ENCODE measurements at places on chromosomes 11 and 22.

DNA sequence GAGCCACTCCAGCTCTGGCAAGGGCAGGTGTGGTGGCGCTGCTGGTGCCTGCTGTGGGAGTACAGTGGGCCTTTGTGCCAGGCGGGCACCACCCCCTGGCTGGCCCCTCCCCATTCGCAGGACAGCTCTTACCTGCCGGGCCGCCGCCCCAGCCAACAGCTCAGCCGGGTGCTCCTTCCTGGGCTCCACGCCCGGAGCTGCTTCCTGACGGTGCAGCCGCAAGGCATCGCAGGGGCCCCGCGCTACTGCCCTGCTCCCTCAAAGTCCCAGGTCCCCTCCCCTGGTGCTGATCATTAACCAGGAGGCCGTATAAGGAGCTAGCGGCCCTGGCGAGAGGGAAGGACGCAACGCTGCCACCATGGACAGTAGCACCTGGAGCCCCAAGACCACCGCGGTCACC is at the start of gene SLC5A1:
SLC5A1 (plus strand) TSS at position 338 of the 400 bp plus-strand sequence; CDS start at position 359, 21 bp downstream.
- no peak for DNase-seq

- no peak for DNase-seq
Observed at GRCh38 chr11:131530407-131530806, 160.0 kb downstream of the NTM start.

DNA sequence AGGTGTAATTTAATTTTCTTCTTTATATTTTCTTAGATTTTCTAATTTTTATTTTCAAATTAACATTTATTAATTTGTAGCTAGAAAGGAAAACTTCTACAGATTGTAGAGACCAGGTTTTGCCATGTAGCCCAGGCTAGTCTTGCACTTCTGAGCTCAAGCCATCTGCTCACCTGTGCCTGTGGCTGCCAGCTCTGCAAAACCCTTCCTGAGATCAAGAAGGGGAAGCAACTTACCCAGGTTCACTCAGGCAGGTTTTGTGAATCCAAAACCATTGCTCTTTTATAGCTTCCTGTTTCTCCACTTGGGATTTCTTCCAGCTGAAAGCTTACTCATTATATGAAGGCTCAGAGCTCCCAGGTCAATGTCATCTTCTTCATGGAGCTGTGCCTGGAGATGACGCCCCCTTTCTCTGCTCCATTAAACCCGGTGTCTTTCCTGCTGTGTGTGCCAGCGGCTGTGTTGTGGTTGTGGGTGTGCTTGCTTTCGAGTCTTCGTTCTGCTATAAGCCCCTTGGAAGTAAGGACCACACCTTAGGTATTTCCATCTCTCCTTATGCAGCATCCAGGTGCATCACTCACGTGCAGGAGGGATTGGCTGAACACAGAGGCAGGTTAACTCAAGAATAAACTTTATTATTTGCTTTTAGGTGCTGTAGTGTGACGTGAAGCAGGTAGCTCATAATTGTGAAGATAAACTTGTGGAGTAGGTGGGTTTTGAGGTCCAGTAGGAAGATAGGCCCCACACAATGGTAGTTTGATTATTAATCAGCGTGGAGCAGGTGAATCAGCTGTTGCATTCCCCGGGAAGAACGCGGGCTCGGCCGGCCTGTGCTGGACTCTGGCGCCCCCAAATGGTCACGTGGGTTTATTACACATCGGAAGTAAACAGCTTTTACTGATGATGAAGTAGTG is 42.2 kb upstream of the INCENP start:
- peak; percentile 73 for DNase-seq

DNA sequence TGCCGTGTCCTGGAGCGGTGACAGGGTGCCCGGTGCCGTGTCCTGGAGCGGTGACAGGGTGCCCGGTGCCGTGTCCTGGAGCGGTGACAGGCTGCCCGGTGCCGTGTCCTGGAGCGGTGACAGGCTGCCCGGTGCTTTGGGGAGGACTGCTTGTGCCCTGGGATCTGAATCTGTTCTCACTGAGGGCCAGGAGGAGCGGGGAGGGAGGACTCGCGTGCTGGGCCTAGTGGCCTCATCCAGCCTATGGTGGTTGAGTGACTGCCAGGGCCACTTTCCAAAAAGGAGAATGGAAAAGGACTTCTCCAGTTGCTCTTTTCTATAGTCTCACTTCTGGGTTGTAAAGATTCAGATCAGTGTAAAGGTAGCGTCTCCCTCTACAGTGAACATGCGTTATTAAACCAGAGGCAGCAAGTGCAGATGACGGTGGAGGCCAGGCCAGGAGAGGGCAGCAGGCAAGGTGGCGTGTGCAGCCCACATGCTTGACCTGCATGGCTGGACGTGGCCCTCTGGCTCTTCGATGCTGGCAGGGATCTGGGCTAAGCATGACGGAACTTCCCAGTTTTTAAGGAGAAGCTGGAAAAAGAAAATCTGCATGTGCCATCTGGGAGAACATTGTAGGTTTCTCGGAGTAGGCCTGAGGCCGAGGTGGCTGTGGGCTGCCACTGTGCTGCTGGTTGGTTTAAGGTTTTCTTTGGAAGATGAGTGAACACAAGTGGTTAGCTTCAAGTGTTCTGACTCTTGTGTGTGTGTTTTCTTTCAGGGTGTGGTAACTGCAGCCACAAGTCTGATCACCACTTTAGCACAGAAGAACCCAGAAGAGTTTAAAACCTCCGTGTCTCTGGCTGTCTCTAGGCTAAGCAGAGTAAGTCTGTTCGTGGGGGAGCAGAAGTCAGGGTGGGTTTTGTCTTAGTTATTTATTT is 55.0 kb downstream of the AP2A2 start:
- DNase-seq = no peak

DNA sequence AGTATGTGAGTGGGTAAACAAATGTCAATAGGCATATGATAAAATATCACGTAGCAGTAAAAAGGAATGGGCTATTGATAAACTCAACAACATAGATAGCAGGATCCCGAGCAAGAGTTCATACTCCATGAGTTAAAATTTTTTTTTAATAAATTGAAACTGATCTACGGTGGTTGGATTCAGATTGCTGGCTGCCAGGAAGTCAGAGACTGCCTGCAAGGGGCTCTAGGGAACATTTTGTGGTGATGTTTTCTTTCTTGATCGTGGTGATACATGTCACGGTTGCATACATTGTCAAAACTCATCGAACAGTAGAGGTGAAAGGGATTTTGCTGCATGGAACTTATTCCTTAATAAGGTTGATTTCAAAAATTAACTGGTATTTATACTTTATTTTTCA is 62.6 kb upstream of the WNT7B start:
- DNase-seq = no peak

DNA sequence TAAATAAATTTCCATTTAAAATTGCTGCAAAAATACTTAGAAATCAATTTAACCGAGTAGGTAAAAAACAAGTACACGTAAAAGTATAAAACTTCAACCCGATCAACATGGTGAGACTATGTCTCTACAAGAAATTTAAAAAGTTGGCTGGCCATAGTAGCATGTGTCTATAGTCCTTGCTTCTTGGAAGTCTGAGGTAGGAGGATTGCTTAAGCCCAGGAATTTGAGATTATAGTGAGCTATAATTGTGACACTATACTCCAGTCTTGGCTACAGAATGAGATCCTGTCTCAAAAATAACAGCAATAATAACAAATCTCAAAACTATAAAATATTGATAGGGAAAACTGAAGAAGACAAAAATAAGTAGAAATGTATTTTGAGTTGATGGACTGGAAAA is 11.1 kb downstream of the CASP4 start:
- DNase-seq = no peak

GRCh38 chr11:92870196-92870832 is 99.1 kb upstream of the MTNR1B start:
- no peak for DNase-seq

DNA sequence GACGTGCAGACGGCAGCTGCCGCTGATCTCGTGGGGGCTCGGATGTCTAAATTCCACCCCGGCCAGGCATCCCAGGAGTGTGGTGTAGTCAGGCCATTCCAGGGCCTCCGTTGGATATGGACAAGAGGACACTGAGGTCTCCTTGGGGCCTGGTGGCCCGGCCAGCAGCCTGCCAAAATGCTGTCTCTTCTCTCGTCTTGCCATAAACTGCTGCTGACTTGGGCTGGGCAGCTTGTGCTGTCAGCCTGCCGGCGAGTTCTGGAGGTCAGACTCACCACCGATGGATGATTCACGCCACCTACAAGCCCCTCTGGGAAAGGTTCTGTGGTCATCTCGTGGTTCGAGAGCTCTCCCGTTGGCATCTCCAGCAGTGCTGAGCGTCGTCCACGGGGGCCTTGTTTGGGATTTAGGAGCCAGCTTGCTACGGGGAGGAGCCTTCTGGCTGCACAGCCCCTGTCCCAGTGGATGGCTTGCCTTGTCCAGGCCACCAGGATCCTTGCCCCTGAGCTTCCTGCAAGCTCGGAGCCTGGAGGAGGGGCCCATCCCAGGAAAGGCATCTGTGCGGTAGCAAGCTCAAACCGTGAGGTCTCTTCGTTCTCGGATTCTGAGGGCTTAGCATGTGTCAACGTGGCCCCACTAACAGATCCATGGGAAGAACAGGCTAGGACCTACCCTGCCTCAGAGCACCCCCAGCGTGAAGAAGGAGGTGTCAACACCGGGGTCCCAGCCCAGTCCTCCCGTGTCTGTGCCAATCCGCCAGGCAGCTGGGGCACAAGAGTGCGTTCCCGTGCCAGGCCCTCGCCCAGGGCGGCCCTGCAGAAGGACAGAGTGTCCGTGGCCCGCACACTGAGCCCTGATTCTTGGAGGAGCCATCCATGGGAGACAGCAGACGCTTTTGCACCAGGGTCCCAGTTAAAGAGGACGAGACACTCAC is 1114.1 kb downstream of the BRD1 start:
- DNase-seq = no peak

- no peak for DNase-seq
Observed at GRCh38 chr22:48262596-48263430, 1500.4 kb downstream of the TBC1D22A start.

DNA sequence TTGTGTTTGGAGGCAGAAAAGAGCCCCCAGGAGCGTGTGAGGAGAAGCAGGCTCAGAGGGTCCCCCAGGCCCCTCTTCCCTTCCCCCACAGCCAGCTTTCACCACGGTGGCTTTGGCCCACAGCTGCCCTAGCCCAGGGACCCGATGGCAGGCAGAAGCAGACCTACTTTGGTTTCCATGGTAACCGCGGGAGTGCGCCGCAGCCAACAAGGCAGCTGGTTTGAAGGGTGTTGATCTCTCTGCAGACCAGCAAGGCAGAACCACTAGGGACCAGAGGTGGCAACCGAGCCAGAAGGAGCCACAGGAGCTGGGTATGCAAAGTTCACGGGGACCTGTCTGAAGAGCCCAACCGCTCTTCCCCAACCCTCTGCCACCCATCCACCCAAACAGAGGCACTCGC is 69.4 kb downstream of the BUD13 start:
- DNase-seq = no peak

GRCh38 chr11:47641600-47642098 is 710 bp downstream of the MTCH2 start:
- no peak for DNase-seq

GRCh38 chr11:15745266-15745665 is 611.1 kb downstream of the SOX6 start:
- no peak for DNase-seq

DNA sequence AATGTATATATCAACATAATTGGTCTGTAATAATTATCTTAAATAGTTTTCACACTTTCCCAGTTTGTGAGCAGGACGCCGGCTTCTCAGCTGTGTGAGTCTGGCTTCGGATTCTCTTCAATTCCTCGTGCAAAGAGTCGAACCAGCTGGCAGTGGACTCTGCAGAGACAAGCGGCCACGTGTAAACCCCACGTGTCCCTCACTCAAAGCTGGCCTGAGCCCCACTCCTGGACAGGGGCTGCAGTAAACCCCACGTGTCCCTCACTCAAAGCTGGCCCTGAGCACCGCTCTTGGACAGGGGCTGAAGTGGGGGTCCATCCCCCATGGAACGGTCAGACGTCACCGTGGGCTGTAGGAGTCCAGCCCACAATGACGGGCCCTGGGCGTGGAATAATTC is 51.0 kb downstream of the CERK start:
- DNase-seq = no peak

DNA sequence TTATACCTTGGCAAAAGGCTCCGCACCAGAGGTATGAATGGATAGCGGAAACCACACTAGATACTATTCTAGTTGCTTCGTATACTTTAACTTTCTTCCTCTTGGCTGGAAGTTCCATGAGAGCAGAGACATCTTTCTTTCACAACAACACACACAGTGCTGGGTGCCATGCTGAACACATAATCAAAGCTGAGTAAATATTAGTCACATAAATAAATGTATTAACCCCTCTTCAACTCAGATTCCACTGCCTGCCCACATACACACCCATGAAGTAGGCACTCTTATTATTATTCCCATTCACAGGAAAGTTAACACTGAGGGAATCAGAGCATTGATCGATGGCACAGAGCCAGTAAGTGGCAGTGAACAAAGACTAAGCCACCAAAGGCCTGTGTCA is 35.4 kb downstream of the SPON1 start:
- DNase-seq = no peak

DNA sequence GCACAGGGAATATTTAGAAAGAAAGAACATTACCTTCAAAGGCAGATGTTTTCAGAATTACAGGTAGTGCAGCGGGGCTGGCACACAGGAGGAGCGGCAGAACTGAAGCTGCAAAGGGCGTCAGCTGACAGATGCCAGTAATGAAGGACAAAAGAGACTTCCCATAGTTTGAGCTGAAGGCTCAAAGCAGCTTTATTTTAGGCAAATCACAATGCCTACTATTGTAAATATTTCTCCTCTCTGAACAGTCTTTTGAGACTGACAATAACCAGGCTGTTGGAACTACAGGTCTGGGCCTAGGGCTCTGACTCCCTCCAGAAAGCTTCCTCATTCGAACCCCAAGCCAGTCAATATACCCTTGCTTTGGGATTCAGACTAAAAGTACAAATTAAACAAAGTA is 256.9 kb upstream of the NARS2 start:
- DNase-seq = no peak

DNA sequence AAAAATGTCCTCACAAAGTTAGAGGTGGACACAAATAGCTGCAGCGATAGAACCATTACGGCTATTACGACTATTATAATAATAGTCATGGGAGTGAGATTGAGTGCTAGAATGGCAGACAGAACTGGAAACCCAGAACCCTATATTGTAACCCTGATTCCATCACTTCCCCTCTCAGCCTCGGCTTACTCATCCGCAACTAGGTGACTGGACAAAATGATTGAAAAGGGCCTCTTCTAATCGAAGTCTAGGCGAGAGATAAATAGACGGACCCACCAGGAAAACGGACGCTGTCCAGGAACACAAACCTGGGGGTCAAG is 629 bp downstream of the PSMA1 start:
- DNase-seq = no peak

- DNase-seq = no peak
Observed at GRCh38 chr11:63369971-63370588, 495 bp downstream of the SLC22A9 start.

- DNase-seq = no peak
Observed at GRCh38 chr22:43060183-43060582, 29.0 kb downstream of the TTLL1 start.

GRCh38 chr11:131504199-131504949 is 134.0 kb downstream of the NTM start:
- no peak for DNase-seq

Data from effector CD4-positive, alpha-beta T cell (primary cell).